ENCODE measurements at places on chromosomes 5 and 9. TPM values are rescaled to one million over a fixed set of nuclear protein-coding genes. Genes with fewer than 3 reads are reported as not detected.

GRCh38 chr5:36874465-36874864, 2.1 kb upstream of the NIPBL start:
- peak overlapping the region; percentile 97 for H3K27ac ChIP-seq
- no peak for ATAC-seq
- no peaks in the 10 kb centered on the region for H3K27me3 ChIP-seq
- peak overlapping the region; percentile 92 for H3K4me3 ChIP-seq
- no peaks in the 10 kb centered on the region for H3K36me3 ChIP-seq
- H3K4me1 ChIP-seq = peaks cover 4% of the 10 kb centered on the region

The TNFSF15 gene
- 0.16 TPM for total RNA-seq

GRCh38 chr9:130570208-130570607, 9.2 kb upstream of the FUBP3 start:
- H3K4me3 ChIP-seq = no peak overlapping the region
- no peaks in the 10 kb centered on the region for H3K36me3 ChIP-seq
- ATAC-seq = no peak

GRCh38 chr5:160379511-160379910, 9.1 kb upstream of the C1QTNF2 start:
- ATAC-seq = no peak
- no peaks in the 10 kb centered on the region for H3K27me3 ChIP-seq
- no peaks in the 10 kb centered on the region for H3K36me3 ChIP-seq
- H3K27ac ChIP-seq = no peak overlapping the region
- H3K4me1 ChIP-seq = no peaks in the 10 kb centered on the region
- no peak overlapping the region for H3K4me3 ChIP-seq

- H3K4me3 ChIP-seq = peak overlapping the region; percentile 77
- H3K4me1 ChIP-seq = peaks cover 7% of the 10 kb centered on the region
- ATAC-seq = peak; percentile 78
- H3K27me3 ChIP-seq = no peaks in the 10 kb centered on the region
These were observed 99.9 kb downstream of the GTF3C4 start for GRCh38 chr9:132769906-132770769.

The STKLD1 gene
- total RNA-seq = 0.93 TPM

GRCh38 chr5:180034564-180034963, 37.0 kb downstream of the RNF130 start:
- H3K4me1 ChIP-seq = no peaks in the 10 kb centered on the region
- ATAC-seq = no peak
- H3K27me3 ChIP-seq = no peaks in the 10 kb centered on the region
- no peak overlapping the region for H3K27ac ChIP-seq
- no peak overlapping the region for H3K4me3 ChIP-seq
